ENCODE measurements at places on chromosomes 1 and 21. TPM values are rescaled to one million over a fixed set of nuclear protein-coding genes. Genes with fewer than 3 reads are reported as not detected.

Gene FMO4
- 14.7 TPM for polyA plus RNA-seq

GRCh38 chr1:47997289-47998200 lies at the start of gene TRABD2B:
Gene TRABD2B (minus strand): TSS chr1:47997385.
- DNase-seq, result peak; percentile 67

DNA sequence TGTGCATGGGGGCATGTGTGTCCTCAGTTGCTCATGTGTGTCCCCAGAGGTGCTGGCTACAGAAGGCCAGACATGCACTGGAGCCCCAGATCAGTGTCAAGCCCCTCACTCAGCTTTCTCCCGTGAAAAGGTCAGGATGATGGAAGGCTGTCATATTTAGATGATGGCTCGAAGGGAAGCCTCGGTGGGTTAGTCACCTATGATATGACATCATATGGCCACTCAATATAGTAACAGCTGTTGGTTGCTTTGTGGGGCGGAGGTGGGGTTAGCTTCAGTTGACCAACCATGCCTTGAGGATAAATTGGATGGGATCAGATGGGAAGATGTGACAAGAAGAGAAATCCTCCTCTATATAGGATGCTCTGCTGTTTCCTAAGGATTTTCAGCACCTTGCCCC lies 43.5 kb upstream of the ATF3 start:
- DNase-seq, result no peak

Gene CTH
- 13.5 TPM for polyA plus RNA-seq

GRCh38 chr1:218473522-218473921 lies 128.4 kb downstream of the TGFB2 start:
- no peak for DNase-seq

DNA sequence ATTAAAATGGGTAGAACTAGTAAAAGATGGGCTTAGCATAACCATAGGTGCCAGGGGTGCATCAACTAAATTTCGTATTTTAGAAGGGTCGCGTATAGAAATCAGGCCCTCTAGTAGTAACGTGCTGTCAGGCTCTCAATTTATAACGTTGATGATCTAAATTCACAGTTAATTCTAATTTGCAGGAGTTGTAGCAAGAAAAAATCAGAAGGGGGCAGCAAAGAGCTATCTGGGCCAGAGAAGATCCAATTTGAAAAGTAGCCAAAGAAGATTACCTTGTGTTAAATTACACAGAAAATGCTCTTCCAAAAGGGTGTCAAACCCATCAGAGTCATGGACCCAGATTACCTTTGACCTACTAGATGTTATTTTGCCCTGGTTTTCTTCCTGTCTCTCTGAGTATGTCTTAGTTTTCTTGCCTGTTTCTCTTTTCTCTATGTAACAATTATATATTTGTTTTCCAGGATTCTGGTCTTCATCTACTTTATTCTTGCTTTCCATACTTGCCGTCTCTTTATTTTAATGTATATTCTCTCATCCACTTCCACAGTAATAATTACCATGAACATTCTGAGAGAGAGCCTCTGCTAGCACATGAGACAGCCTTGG lies 1030.9 kb downstream of the AMY1C start:
- DNase-seq, result peak; percentile 15

DNA sequence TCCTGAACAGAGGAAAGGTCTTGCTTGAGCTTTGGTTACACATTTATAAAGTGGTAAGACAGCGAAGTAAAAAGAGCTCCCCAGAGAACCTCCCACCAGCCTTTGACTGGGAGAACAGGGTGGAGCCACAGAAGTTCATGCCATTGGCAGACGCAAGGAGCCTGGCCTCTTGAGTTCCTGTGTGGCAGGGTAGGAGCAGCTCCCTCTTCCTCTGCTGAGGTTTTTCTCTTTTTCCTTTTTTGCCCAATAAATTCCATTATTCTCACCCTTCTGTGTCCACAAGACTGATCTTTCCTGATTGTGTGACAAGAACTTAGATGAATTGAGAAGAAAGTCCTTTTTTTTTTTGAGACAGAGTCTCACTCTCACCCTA lies 4.3 kb downstream of the THEM4 start:
- DNase-seq, result no peak

DNA sequence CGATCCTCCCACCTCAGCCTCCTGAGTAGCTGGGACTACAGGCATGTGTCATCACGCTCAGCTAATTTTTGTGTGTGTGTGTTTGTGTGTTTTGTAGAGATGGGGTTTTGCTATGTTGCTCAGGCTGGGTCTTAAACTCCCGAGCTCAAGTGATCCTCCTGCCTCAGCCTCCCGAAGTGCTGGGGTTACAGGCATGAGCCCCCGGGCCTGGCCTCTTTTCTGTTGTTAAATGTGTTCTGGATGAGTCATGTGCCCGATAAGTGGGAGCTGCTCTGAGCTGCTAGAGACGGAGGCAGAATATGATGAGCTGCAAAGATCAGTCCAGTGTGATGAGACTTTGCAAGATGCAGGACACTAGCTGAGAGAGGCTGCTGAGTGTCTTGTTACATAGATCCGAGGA lies 75.5 kb downstream of the VPS13D start:
- DNase-seq, result no peak

GRCh38 chr1:91866425-91866824 lies 19.5 kb downstream of the TGFBR3 start:
- no peak for DNase-seq

DNA sequence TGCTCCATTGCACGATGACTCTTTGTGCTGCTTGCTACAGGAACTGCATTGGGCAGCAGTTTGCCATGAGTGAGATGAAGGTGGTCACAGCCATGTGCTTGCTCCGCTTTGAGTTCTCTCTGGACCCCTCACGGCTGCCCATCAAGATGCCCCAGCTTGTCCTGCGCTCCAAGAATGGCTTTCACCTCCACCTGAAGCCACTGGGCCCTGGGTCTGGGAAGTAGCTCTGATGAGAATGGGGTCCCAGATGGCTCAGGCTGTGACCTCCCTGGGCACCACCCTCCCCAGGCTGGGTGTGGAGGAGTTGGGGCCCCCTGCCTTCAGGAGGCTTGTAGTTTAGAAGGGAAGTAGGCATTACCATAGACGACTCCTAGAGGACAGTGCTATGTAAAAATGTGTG lies 19.7 kb downstream of the CYP4B1 start:
- DNase-seq, result no peak

GRCh38 chr1:91120421-91120820 lies 98.6 kb upstream of the ZNF644 start:
- DNase-seq, result no peak

All from right renal cortex interstitium (tissue), 3 donors.